ENCODE measurements at places on chromosomes 13 and 19.
A peak's percentile ranks its signal among the peaks of the same experiment; 100 is the strongest.

GRCh38 chr19:33281296-33281926, 20.9 kb downstream of the CEBPA start:
- DNase-seq = no peak

GRCh38 chr13:66205807-66206206, 1024.3 kb downstream of the PCDH9 start:
- DNase-seq = no peak

- DNase-seq = no peak
Measured at GRCh38 chr19:1252221-1252820, 3.9 kb downstream of the MIDN start.

- DNase-seq = no peak
Measured at GRCh38 chr19:17070421-17070820, 4.8 kb downstream of the HAUS8 start.

DNA sequence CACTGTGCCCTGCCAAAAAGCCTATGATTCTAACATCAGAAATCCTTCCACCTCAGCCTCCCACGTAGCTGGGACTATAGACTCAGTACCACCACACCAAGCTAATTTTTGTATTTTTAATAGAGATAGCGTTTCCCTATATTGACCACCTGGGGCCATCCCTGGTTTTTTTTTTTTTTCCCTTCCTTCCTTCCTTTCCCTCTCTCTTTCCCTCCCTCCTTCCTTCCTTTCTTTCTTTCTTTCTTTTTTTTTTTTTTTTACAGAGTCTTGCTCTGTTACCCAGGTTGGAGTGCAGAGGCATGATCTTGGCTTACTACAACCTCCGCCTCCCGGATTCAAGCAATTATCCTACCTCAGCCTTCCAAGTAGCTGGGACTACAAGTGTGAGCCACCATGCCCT, 1.1 kb upstream of the SAE1 start:
- DNase-seq = no peak

DNA sequence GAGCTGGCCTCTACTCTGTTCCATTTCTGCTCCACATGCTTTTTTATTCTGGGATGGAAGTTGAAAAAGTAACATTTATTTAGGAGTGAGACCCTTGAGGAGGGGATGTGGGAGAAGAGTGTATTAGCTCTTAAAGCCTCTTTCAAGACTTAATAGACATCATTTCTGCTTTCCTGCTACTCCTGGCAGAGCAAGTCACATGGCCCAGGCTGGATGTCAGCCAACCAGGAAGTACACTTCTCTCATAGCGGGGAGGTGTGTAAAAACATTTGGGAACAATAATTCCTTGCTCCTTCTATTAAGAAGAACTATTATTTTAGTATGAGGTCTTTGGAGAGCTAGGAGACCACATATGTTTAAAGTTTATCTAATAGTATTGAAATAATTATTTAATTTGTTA, 40.6 kb upstream of the FAM216B start:
- DNase-seq = no peak

GRCh38 chr13:107361666-107362065, 793.7 kb upstream of the ARGLU1 start:
- DNase-seq = no peak

DNA sequence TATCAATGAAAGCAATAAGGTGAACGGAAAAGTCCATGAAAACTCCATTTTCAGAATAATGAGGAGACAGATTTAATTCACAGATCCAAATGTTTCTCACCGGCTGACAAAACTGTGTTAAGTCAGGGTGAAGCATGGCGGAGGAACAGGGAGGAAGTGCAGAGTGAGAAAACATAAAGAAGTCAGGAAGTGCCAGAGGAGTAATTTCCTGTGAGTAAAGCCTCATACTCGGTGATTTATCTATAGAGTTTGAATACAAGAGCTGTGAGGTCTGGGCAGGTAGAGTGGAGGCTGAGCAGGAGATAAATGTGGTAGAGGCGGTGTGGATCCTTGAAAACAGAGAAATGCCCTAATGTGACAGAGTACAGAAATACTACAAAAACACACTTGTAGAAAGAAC, 11.4 kb downstream of the CARD8 start:
- no peak for DNase-seq

GRCh38 chr19:6250024-6250615, 29.7 kb downstream of the MLLT1 start:
- DNase-seq = no peak

DNA sequence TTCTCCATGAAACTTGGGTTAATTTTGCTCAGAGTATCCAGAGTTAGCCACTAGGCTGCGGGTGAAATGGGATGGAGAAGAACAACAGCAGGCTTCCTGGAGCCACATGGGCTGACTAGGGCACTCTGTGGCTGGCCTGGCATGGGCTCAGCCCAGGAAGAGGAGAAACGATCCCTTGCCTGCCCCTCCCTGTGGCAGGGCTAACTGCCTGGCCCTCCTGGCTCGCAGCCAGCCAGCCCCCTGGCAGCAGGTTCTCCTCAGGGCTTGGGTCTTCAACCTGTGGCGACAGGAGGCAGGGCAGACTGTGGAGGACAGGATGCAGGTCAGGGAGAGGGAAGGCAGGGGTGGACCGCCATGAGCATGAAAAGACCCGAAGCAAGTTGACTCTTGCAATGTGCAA, 78.7 kb upstream of the GPR183 start:
- DNase-seq = peak; percentile 29

DNA sequence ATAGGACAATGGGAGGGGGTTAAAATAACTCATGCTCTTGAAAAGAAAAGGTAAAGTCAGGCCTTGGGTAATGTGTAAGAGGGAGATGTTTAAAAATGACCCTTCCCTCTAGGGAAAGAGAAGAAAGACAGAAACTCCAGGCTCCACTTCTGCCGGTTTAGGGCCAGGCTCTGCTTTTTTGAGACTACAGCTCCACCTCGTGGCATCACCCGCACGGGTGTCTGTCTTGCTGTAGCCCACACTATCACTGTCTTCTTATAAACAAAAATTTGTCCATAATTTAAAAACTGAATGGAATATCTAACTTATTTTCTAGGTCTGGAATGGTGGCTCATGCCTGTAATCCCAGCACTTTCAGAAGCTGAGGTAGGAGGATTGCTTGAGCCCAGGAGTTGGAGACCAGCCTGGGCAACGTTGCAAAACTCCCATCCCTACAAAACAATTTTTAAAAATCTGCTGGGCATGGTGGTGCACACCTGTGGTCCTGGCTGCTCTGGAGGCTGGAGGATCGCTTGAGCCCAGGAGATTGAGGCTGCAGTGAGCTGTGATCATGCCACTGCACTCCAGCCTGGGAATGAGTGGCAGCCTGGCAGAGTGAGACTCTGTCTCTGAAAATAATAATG, 65.1 kb upstream of the GTF3A start:
- DNase-seq = peak; percentile 75

GRCh38 chr19:23403581-23404324, 8.5 kb upstream of the ZNF91 start:
- DNase-seq = no peak

- DNase-seq = no peak
Measured at GRCh38 chr13:64817691-64818090, 2412.4 kb downstream of the PCDH9 start.

DNA sequence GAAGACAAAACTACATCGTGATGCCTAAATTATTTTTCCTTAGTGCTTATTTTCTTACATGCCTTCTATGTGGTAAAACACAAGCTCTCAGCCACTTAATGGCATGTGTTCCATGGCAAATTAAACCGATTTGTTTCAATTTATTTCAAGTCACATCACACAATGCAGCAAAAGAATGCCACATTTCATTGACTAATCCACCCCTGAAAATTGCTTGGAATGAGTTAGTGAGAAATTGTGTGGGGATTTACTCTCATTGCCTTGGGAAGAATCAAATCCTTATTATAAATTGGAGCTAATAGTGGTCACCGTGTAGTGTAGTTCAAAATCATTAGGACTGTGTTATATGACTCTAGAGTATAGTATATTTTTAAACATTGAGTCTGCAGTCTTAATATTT, 485.5 kb upstream of the KLHL1 start:
- no peak for DNase-seq

GRCh38 chr13:91155512-91156114, 191.9 kb upstream of the MIR17HG start:
- no peak for DNase-seq

- no peak for DNase-seq
Measured at GRCh38 chr13:33006638-33007037, 9.6 kb upstream of the KL start.

All from ecto neural progenitor cell (in vitro differentiated cells).